ENCODE measurements at places on chromosomes 6 and 20.

DNA sequence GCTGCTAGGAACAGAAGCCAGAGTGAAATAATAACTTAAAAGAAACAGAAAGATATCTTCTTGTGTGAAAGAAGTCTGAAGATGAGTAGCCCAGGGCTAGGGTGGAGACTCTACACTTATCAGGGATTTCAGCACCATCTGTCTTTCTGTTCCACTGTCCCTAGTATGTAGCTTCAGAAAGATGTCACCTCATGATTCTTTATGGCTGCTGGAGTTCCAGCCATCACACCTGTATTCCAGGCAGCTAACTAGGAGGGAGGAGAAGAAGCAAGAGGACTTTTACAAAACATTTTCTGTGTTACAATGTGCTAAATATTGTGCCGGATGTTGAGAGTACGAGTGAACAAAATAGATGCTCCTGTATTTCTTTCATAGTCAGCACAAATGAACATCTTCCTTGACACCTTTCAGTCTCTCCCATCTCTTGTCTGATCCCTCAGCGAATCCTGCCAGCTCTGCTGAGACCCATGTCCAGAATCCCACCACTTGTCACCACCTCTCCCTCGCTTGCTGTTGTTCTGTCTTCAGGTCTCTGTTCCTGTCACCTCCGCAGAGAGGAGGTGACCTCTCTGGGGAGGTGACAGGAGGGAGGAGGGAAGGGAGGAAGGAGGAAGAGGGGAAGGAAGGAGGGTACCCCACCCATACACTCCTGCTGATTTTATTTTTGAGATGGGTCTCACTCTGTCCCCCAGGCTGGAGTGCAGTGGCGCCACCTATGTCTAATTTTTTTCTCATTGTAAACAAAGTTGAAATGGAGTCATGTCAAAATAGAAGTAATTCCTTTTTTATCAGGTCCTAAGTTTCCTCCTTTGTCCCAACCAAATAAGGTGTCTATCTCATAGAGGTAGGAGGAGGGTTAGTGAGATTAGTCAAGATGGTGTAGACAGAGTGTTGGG, 188.9 kb downstream of the TFAP2C start:
- DNase-seq: no peak

GRCh38 chr6:138293428-138294395, 75.4 kb upstream of the PBOV1 start:
- DNase-seq: no peak

GRCh38 chr20:38033330-38034107, at the start of the genes RPRD1B and TTI1:
RPRD1B (plus strand) TSS chr20:38033746; CDS start chr20:38033948, 202 bp downstream.
TTI1 (minus strand) TSS chr20:38033456; CDS start chr20:38013816, 19,640 bp downstream.
- peak; percentile 82 for DNase-seq

- DNase-seq: no peak
Measured at GRCh38 chr20:40875116-40876085, 153.2 kb upstream of the TOP1 start.

DNA sequence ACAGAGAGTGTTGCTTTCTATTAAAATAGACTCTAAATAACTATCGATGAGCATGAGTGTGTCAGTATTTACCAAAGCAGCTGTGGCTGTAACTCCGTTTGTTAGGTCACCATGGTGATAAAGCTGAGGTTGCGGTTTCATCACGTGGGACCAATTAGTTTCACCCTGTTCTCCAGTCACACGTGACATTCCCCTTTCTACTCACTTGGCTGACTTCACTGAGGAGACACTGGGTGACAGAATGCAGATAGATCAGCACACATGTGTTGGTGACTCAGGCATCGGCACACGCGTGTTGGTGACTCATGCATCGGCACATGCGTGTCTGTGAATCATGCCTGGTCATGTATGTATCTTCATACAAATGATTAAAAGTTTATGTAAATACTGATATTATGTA, 285.4 kb downstream of the THBS2 start:
- DNase-seq: no peak

GRCh38 chr6:21327326-21328112, 266.0 kb upstream of the SOX4 start:
- DNase-seq: no peak

- no peak for DNase-seq
Measured at GRCh38 chr6:128560966-128561365, 40.6 kb upstream of the PTPRK start.

DNA sequence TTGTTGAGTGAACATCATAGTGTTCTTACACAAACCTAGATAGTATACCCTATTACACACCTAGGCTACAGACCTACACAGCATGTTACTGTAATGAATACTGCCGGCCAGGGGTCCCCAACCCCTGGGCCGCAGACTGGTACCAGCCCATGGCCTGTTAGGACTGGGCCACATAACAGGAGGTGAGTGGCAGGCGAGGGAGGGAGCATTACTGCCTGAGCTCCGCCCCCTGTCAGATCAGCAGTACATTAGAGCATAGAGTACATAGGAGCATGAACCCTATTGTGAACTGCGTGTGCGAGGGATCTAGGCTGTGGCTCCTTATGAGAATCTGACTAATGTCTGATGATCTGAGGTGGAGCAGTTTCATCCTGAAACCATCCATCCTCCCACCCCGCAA, 126.3 kb downstream of the PRND start:
- no peak for DNase-seq

DNA sequence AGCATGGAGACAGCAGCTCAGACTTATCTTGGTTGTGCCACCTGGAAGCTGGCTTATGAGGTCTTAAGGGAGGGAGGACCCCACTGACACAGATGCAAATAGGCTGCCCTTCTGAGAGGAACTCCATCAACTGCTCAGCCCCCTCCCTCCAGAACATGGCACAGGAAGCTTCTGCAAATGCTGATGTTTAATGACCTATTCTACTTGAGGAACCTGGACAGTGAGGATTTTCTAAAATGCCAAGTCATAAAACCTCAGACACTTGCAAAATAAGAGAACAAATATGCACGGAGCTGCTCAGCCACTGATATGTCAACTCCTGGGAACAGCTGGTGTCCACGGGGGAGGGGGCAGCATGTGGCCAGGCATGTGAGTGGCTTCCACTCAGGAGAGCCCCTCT, 3.5 kb downstream of the CST9 start:
- DNase-seq: no peak

GRCh38 chr6:137949686-137950390, 82.8 kb downstream of the TNFAIP3 start:
- DNase-seq: no peak

DNA sequence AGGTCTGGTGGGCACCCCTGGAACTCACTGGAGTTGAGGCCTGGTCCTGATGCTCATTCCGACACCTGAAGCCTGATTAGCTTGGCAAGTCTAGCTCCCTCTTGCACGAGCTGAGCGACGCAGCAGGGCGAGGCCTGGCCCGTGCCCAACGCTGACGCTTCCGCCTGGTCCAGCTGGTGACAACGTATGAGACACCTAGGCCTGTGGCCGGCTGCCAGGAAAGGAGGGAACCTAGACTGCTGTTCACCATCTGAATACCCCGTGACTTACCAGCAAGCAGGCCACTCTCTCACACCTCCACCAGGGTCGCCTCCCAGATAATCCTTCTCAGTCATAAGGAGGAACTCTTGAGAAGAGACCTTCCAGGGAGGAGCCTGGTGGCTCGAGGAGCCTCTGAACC, 24.5 kb downstream of the YTHDF1 start:
- DNase-seq: no peak

- no peak for DNase-seq
Measured at GRCh38 chr6:169813969-169814368, 62.5 kb downstream of the ERMARD start.

DNA sequence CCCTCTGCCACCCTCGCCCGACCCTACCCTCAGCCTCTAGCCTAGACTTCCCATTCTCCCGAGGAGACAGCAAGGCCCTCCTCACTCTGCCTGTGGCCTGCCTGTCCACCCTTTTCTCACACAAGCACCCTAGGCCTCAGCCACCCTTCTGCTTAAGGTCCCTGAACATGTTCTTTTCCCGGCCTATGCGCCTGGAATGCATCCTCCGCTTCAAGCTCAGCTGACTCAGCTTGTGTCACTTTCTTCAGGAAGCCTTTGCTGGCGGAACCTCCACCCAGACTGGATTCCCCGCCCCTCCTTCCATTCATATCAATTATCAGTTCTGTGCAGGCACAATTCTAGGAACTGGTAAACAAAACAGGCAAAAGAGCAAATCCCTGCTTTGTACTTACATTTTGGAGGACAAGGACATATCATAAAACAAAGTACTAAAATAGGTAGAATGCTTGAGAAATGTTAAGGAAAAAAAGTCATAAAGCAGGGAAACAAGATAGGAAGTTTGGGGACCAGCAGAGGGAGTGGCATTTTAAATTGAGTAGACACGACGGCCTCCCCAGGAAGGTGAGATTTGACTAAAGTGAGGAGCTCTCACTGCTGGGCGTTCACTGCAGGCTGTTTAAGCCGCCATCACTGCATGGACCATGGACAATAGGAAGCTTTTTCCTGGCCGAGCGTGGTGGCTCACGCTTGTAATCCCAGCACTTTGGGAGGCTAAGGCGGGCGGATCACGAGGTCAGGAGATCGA, 17.9 kb upstream of the SNHG17 start:
- no peak for DNase-seq

GRCh38 chr20:38049800-38050199, 16.3 kb downstream of the RPRD1B start:
- DNase-seq: no peak

- DNase-seq: no peak
Measured at GRCh38 chr20:58921564-58921963, 59.5 kb upstream of the NELFCD start.

GRCh38 chr6:122730775-122731386, 48.6 kb upstream of the FABP7 start:
- no peak for DNase-seq

GRCh38 chr6:167684276-167685104, 142.2 kb upstream of the AFDN start:
- DNase-seq: no peak

DNA sequence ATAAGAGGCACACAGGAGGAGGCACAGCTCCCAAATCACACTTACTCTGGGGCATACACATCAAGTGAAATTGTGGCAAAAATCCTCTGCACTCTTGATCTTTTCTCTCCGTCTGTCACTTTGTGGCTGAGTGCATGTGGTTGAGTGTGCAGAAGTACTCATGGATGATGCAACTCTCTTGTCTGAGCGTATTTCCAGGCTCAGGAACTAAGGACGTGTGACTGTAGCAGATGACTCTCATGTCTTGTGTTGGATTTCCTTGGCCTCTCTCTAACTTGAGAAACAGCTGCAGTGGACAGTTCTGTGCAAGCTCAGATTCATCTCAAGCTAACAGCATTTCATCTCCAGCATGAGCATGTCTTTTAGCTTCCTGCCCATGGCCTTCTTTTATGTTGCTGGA, 245.4 kb upstream of the FLRT3 start:
- DNase-seq: no peak

DNA sequence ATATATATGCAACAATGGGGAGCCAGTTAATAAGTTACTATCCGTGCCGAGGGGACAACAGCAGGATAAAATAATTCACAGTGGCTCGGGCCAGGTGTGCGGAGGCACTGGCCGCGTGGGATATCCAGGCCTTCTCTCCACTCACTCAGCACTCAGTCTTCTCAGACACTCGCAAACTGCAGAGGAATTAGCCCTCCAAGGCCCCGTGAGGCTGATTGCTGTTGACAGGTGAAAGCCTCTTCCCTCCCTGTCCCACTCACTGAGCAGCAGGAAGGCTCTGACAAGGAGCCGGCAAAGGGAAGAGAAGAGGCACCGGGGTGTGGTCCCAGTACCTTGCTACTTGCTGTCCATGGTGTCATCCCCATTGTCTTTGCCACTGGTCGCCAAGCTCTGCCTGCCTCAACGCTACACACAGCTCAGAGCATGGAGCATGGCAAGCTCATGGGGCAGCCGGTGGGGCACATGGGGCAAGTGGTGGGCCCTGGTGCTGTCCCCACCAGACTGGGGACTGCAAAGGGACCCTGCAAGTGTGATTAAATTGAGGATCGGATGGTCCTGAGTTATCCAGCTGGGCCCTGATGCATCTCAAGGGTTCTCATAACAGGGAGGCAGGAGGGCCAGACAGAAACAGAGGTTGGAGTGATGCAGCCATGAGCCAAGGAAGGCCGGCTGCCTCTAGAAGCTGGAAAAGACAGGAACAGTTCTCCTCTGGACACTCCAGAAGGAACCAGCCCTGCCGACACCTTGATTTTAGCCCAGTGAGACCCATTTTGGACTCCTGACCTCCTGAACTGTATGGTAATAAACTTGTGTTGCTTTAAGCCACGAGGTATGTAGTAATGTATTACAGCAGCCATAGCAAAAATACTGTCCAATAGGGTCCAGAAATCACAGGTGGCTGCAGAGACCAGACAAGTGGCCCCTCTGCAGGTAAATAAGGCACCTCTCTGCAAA, 119.7 kb downstream of the PSMB1 start:
- DNase-seq: no peak

DNA sequence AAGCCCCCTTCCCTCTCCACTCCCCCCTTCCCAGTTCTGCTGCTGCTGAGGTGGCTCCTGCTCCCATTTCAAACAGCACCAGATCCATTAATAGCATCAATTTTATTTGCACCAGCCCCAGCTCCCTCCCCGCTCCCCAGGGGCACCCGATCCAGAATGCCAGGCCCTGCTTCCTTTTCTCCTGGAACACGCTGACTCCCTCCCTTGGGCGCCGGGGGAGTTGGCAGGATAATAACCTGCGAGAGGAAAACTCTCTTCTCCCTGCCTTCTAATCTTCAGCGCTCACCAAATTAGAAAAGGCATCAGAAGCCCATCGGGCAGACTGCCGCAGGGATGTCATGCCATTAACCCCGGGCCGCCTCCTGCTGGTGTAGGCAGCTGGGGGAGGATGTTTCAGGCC, 77.8 kb downstream of the NCR2 start:
- DNase-seq: no peak

DNA sequence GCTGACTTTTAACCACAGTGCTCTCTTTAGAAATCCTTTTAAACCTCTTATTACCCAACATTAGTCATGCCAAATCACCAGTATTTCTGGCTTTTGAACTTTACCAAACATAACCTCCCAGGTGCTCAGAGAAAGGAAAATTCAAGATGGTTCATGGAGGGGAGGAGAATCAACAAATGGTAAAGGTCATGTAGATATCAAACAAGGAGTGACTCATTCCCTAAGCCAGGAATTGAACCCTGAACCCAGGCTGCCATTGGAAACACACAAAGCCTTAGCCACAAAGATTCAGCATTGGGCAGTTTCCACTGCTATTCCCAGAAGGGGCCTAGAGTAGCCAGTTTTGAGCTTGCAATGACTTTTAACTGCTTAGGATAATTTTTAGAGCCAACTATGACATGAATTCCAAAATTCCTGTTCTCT, 21.6 kb upstream of the ENTPD6 start:
- DNase-seq: no peak

DNA sequence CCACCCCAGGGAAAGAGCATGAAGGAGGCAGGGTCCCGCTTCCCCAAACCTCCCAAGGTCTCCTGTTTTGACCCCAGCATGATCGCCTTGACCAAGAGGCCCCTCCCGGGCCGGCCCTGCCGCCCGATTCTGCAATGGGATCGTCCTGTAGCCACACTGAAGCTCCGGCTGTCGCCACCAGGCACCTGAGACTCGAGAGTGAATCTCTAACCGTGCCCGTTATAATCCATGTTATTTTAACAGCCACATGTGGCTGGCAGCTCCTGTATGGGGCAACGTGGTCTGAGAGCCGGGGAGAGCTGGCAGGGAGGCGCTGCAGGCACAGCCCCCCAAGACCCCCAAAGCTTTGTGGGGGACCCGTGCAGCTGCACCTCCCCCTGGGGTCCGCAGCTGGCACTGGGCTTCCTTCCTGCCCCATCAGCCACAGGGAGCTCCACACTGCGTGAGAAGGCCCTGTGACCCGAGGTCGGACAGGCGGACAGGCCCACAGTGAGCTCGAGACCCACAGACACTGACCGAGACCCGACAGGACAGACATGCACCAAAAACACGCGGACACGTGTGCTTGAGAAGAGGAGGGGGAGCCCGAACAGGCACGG, 51.3 kb downstream of the KCNQ2 start:
- no peak for DNase-seq

GRCh38 chr6:128068119-128068479, 167.2 kb upstream of the THEMIS start:
- no peak for DNase-seq

Data from stimulated activated CD8-positive, alpha-beta memory T cell treated with anti-CD3 and anti-CD28 coated beads, Interleukin-7, amount 100 ng/mL, for 24 hours (primary cell).